Right cardiac atrium (tissue), 5 donors: ENCODE measurements at places on chromosomes 12 and 14.

GRCh38 chr12:65387396-65387795, 108.9 kb downstream of the MSRB3 start:
- DNase-seq, result no peak

DNA sequence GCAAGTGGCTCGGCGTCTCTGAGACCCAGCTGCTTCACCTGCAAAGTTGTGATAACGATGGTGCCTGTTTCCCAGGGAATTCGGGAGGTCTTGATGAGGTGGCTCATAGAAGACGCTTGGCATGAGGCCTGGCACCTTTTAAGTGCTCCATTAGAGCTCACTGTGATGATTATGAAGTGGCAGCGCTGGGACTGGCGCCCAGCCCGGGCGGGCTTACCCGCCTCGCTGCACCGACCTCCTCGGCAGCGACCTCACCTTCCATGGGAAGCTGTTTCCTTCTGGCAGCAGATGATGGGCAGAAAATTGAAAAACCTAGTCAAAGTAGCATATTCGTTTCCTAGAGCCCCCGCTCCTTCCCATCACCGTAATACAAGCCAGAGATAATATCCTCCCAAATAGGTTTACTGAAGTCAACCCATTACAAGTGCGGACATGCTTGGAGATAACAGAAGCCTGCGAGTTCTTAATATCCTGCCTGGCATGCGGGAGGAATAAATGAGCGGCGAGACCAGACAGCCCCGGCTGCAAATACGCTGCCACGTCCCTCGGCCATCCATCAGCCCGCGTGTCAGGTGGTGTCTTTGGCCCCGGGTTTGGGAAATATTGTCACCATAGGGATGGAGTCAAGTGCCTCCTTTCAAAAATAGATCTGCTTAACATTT, 35.2 kb upstream of the DLK1 start:
- no peak for DNase-seq

DNA sequence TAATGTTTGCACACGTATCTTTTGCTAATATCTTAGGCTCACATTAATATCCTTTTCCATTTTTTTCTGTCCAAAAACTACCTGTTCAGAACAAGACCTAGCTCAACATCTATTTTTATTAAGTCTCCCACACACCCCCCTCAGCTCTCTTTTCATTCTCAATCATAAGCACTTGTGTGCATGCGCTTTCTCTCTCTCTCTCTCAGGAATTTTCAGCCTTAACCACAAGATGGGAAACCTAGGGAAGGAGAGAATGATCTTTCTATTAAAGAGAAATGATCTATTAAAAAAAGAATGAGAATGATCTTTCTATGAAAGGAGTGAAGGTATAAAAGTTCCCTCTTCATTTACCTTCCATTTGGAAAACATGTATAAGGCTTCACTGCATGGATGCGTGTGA, 39.7 kb upstream of the AP4S1 start:
- no peak for DNase-seq

GRCh38 chr12:103310546-103311270, 185.1 kb downstream of the C12orf42 start:
- no peak for DNase-seq

DNA sequence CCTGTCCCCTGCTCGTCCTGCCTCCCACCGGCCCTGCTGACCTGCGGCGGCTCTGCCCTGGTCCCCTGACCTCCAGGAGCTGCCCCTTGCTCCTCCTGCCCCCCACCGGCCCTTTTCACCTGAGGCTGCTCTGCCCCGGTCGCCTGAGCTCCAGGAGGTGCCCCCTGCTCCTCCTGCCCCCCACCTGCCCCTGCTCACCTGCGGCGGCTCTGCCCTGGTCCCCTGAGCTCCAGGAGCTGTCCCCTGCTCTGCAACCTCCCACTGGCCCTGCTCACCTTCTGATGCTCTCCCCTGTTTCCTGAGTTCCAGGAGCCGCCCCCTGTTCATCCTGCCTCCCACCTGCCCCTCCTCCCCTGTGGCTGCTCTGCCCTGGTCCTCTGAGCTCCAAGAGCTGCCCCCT, 101.3 kb downstream of the TMEM121 start:
- no peak for DNase-seq

DNA sequence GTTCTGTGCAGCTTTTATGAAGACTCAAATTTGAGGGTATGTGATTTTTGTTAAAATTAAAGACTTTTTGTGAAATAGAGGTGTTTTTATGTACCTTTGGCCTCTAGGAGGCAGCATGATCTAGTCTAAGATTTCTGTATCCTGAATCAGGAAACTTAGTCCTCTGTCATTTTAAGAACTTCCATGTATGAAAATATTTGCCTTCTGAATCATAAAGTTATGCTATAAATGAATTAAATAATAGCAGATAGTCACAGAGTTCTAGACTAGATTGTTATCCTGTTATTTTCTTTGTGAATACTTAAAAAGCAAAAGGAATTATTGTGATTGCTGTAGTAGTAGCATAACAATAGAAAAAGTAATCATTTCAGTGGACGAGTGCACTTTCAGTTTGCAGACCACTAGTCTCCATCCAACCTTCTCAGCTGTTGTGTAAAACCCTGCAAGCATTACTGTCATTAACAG, 56.3 kb downstream of the FGD4 start:
- DNase-seq, result no peak
